ENCODE measurements at places on chromosomes 12 and 14.
A peak's percentile ranks its signal among the peaks of the same experiment; 100 is the strongest.

DNA sequence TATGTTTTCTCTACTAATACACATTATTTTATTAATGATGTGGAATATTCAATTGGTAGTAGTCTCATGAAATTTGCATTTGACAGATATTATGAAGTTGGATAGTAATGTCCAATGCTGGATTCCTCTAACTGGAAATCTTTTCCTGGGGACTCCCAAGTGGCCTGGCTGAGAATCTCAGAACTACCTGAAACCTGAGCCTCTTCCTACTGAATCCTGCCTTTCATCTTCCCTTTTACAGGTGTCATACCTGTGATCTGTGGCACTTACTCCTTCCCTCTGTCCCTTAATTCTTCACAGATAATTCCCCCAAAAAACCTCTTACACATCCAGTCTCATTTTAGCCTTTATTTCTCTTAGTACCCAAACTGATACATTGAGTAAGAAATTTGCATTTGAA is 89.7 kb upstream of the MYF6 start:
- DNase-seq: no peak

GRCh38 chr12:110785240-110785639 is 42.5 kb upstream of the PPP1CC start:
- no peak for DNase-seq

DNA sequence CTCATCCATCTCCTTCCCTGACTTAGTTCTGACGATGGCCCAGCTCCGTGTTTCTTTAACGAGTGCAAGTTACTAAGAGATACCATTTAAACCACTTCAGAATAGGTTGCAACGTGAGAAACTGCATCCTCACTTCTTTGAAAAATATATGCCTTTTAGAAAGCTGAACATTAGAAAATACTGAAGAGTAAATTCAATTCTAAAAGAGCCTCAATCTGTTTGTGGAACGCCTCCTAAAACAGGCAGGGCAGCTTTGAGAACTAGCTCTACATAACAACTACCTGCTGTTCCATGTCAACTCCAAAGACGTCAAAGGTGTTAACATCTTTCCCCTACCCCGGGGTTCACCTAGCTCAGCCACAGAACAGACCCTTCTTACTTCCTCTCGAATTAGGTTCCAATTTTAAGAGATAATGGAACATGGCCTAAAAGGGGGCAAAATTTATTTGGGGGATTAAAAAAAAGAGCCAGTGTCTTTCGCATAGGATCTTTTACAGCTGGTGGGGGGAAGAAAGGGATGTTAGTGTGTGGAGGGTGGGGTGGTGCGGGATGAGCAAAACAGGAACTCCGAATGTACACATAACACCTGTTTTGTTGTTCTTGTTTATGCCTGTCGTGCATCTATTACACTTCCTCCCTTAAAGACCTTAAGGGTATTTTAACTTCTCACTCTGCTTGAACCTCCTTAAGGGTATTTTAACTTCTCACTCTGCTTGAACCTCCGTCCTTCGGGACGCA is 3.3 kb downstream of the BHLHE41 start:
- DNase-seq: no peak

- no peak for DNase-seq
Measured at GRCh38 chr12:62849398-62849797, 85.6 kb downstream of the PPM1H start.

- peak; percentile 13 for DNase-seq
Measured at GRCh38 chr12:61993734-61994345, 266.4 kb upstream of the USP15 start.

GRCh38 chr12:43063650-43064049 is 474.1 kb upstream of the PRICKLE1 start:
- DNase-seq: peak; percentile 78

Data from astrocyte of the spinal cord (primary cell).